Breast epithelium (tissue), 4 donors: ENCODE measurements at places on chromosomes 7 and 10.

- no peak for DNase-seq
These were observed 7.2 kb downstream of the ABLIM1 start for GRCh38 chr10:114650831-114651230.

DNA sequence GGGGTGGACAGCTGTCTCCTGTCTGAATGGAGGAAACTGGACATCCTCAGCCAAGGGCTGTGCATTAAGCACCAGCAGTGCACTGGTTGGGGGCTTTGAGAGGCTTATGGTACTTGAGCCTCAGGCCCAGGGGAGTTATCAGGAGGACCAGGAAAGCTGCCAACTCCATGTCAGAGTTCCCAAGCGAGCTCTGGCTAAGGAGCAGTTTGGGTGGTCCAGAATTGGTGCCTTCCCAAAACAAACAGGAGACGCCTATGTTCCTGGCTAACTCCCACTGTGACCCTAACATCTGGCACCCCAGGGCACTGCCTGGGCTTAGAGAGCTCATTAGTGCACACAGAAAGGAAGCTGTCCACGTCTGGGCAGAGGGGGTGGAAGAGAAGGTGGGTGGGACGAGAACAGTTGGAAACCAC lies 408.6 kb upstream of the NPVF start:
- DNase-seq: no peak

- DNase-seq: peak; percentile 16
These were observed 255.1 kb downstream of the TNS3 start for GRCh38 chr7:47326808-47327207.

DNA sequence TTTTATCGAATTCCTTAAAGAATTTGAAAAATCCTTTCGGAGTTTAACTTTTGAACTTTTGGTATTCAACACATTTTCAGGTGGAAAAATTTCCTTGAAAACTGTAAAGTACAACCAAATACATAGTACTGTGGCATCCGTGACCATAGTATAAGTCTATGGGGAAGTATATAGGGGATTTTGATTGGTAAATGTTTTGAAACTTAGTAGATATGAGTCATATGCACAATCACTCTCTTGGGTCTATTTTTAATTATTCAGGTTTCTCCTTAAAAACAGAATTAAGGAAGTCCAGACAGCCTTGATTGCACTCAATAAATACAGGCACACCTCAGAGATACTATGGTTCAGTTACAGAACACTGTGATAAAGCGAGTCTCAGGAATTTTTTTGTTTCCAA lies 64.2 kb downstream of the AVL9 start:
- DNase-seq: no peak

DNA sequence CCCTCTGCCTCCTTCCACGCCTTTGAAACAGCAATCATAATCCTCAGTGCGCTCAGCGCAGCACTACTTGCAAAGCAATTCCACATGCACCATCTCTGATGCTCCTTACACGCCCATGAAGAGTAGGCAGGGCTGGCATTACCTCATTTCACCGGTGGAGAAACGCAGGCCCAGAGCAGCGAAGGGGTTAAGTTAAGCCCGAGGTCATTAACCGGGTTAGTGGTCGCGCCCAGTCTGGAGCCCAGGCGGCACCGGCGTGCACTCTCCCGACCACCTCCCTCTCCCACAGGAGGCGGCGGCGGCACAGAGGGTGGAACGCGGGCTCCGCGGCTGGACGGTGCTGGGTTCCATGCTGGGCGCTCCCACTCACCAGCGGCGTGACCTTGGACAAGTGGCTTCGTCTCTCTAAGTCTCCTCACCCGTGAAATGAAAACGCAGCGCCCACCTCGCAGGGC lies 515 bp downstream of the FASTK start:
- DNase-seq: no peak

DNA sequence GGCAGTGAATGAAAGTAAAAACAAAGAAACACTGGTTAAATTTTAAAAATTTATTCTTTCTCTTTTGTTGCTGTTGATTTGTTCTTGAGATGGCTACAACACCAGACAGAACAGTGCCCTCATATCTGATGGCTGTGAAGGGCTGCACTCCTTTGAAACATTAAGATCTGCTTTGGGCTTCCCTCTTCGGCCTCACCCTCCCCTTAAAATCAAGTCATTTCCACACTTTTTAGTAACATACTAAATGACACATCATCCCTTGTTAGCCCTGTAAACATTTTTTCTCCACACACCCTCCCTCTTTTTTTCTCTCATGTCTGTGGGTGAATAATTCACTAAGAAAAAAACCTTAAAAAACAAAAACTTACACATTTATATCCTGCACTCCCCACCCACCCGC lies 16.4 kb downstream of the IRF5 start:
- no peak for DNase-seq

DNA sequence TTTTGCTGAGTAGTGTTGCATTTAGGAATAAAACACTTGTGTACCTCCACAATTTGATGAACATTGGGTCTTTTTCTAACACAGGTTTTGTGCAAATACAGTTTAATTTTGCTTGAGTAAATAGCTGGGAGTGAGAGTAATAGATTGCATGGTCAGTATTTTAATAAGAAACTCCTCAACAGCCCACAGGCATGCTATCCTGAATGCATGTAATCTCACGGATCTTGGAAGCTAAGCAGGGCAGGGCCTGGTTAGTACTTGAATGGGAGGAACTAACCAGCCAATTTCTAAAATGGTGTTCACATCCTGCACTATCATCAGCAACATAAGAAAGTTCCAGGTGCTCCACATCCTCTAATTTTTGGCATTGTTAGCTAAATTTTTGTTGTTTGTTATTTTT lies 685.4 kb upstream of the MBL2 start:
- DNase-seq: no peak

- no peak for DNase-seq
These were observed 22.8 kb upstream of the PRKAG2 start for GRCh38 chr7:151899513-151900360.

DNA sequence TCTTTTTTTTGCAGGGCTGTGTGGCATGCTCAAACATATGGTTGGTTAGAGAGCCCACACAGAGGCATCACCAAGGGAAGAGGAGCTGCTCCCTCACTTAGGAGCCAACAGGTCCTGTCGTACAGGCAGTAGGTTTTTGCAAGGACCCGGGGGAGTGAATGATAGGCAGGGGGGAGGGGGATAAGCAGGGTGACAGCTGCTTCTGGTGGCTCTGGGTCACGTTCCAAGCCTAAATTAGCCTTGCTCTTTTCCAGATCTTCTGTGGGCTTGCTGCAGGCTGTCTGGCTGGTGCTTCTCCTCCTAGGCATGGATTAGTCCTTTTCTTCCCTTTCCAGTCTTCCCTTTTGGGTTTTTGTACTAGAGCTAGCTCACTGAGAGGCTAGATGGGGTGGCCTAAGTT lies 117.7 kb upstream of the PODXL start:
- DNase-seq: no peak

- DNase-seq: no peak
These were observed 15.6 kb upstream of the OR2A5 start for GRCh38 chr7:144032985-144033709.

GRCh38 chr7:158657189-158657746 lies 47.3 kb downstream of the NCAPG2 start:
- no peak for DNase-seq

DNA sequence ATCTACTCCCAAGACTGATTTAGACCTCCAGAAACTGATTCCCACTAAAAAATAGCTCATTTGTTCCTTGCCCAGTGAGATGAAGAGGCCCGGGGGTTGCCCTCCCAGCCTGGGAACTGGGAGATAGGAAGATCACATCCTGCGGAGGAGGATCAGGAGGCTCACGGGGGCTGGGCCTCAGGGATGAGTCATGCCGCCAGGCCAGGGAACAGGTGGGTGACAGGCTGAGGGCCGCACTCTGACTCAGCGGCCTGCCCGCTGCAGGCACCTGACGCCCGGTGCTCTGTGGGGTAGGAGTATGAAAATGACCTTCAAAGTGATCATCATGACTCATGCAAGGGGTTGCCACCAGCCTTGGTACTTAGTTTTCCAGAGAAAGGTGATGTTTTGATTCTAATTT lies 104.5 kb upstream of the ZPBP start:
- DNase-seq: no peak

DNA sequence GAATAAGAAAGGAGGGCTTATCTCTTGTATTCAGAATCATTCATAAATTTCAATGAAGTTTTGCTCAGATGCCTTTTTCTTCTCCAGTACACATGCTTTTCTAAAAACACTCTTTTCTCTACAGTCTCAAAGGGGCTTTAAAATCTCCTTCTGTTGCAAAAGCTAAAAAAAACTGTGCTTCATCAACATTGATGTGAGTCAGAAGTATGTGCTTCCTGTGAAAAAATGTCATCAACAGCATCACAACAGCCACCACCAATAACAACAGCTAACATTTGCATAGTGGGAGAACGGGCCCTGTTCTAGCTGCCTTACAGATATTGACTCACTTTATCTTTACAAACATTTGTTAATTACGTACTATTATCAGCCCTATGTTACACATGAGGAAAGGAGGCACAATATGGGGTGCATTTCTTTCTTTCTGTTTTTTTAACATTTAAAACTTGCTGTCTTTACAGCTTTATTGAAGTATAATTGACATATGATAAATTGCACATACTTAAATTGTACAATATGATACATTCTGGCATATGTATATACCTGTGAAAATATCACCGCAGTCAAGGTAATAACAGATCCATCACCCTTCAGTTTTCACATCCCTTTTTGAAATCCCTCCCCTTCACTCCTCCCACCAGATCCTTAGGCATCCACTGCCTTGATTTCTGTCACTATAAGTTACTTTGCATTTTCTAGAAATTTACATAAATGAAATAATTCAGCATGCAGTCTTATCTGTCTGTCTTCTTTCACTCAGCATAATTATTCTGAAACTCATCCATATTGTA lies 1605.4 kb upstream of the LRRTM3 start:
- DNase-seq: no peak

- DNase-seq: no peak
These were observed 104.7 kb upstream of the EEPD1 start for GRCh38 chr7:36048141-36048901.

DNA sequence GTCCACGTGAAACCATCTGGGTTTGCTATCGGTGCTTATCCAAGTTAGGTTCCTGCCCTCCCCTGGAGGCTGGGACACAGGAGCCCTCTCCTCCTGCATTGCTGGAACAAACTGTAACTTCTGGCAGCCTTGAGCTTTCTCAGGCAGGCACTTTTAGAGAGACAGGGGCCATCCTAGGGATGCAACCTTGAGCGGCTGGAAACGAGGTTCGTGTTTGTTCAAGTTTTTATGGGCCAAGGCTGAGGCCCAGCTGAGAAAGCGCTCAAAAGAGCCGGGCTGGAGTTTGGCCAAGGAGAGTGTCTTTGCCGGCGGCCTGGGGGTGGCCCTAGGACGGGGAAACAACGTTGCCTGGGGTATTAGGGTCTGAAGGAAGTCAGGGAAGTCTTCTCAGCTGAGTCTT lies 5.5 kb upstream of the MMD2 start:
- no peak for DNase-seq

- DNase-seq: no peak
These were observed 1.1 kb downstream of the VGF start for GRCh38 chr7:101164071-101164840.

GRCh38 chr7:39637400-39637799 lies 14.0 kb downstream of the RALA start:
- DNase-seq: no peak

- DNase-seq: no peak
These were observed 92.7 kb downstream of the FAM53B start for GRCh38 chr10:124651402-124651891.

GRCh38 chr10:77881636-77882035 lies 44.9 kb downstream of the DLG5 start:
- no peak for DNase-seq

DNA sequence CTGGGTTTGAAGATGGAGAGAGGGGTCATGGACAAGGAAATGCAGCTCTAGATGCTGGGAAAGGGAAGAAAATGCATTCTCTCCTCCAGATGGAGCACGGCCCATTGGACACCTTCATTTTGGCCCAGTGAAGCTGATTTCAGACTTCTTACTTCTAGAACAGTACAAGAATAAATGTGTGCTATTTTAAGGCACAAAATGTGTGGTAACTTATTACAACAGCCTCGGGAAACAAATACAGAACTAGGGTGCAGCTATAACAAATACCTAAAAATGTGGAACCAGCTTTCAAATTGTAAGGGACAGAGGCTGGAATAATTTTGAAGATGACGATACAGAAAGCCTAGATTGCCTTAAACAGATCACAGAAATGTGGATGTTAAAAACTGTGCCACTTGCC lies 54.1 kb downstream of the CYTH3 start:
- DNase-seq: no peak

GRCh38 chr7:74633451-74633921 lies 24.0 kb upstream of the GTF2I start:
- DNase-seq: no peak

DNA sequence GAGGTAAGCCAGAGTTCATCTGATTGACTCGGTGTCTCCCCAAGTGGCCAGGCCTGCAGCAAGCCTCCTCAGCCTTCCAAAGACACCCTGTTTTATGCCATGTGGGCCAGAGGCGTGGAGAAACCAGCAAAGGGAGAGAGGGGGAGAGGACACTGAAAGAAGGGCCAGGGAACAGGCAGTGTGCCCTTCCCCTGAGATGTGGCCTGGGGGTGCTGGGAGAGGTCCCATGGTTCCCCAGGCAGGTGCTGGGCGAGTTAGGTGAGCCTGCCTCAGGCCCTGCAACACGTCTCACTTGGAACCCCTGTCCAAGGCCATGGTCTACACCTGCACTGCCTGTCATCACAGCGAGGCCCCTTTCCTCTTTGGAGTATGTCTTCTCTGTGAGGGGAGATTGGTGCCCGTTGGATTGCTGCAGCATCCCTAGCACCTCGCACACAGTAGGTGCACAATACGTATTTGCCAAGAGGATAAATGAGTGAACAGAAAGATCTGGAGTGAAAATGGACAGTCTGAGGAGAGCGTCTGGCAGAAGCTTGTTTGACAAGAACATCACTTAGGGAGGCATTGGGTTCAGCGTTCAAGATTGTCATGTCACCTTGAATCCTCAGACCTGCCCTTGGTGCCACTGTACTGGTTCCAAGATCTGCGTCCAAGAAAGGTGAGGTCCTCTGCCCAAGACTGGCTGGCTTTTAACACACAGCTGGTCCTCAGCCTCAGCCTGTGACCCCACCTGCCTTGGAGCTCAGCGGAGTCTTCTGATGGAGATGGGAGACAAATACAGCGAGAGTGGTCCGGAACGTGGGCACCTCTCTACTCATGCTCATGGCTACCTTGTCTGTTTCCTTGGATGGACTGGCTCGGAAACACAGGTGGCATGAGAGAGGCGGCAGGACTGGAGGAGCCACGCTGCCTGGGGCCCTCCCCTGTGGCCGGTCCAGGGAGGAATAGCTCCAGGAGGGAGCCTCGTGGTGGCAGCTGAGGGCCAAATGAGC lies 39.8 kb upstream of the NUB1 start:
- no peak for DNase-seq

- peak; percentile 49 for DNase-seq
These were observed 31.2 kb downstream of the ABLIM1 start for GRCh38 chr10:114626841-114627240.

- DNase-seq: no peak
These were observed 335.3 kb downstream of the MAGI2 start for GRCh38 chr7:79118143-79118542.

GRCh38 chr10:71789871-71790270 lies 16.6 kb upstream of the VSIR start:
- DNase-seq: no peak
